ENCODE measurements at places on chromosomes 11 and 22.
A peak's percentile ranks its signal among the peaks of the same experiment; 100 is the strongest.

GRCh38 chr11:16011396-16011795, 344.9 kb downstream of the SOX6 start:
- no peak for DNase-seq

GRCh38 chr11:135023499-135023898, 611.5 kb upstream of the B3GAT1 start:
- DNase-seq: no peak

- peak; percentile 94 for DNase-seq
Observed at GRCh38 chr11:38553148-38553547, 1955.1 kb upstream of the RAG2 start.

DNA sequence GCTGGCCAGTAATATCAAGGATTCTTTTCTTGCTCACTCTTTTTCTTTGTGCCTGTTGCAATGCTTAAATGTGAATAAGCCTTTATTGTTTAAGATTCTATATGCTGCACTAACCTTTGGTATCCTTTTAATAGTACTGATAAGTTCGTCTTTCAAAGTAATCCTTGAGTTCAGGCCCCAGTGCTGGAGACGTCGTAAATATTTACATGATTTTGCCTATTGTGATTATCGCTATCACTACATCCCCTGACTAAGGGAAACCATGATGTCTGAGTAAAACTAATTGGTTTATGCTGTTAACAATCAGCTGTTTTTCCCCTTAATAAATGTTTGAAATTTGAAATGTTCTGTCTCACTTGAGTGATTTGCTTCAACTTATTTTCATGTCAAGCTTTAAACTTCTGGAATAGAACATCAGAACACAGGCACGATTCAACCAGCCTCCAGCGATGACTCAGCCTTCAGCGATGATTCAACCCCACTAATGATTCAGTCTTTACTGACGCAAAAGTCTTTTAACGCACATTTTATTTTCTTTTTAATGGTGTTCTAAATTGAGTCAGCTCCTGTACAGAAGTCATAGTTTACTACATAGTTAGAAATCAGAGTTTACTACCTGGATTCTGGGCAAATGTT, 3.9 kb downstream of the HTATIP2 start:
- peak; percentile 49 for DNase-seq

DNA sequence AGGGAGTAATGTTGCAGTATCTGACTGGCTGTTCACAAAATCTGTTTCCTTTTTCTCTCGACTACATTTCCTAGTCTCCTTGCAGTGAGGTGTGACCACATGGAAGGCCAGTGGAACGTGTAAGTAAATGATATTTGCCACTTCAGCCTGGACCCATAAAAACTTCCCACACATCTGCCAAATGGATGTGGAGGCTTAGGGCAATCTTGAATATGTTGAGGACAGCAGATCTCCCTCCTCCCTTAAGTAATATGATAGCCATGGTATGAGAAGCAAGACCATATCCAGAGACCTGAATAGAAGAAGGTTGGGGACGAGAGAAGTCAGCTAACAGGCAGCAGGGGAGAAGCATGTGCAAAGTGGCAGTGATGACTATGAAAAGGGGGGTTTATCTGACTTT, 33.0 kb upstream of the C11orf87 start:
- no peak for DNase-seq

GRCh38 chr11:34680918-34681586, 60.2 kb downstream of the EHF start:
- DNase-seq: no peak

GRCh38 chr11:79167510-79168188, 273.2 kb downstream of the TENM4 start:
- no peak for DNase-seq

DNA sequence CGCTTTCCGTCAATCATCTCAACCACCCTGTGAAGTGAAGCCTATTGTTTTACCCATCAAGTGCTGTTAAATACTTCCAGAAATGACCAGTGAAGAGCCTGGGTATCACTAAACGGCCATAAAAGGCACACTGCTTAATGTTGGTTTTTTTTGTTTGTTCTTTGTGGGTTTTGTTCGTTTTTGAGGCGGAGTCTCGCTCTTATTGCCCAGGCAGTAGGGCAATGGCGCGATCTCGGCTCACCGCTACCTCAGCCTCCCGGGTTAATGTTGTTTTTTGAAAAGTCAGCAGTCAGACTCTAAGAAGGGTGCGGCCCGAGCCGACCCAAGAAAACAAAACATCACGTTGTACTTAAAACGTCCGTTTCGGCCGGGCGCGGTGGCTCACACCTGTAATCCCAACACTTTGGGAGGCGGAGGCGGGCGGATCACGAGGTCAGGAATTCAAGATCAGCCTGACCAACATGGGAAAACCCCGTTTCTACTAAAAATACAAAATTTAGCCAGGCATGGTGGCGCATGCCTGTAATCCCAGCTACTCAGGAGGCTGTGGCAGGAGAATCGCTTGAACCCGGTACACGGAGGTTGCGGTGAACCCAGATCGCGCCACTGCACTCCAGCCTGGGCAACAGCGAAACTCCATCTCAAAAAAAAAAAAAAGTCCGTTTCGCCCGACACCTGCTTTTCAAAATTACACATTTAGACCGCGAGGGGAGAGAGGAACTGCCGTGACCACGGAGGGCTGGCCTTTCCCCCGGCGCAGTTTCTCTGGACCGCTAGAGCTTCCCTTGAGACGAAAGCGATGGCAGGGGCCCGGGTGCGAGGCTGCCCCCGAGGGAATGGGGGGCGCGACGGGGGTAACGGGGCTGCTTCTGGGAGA, 714 bp downstream of the CD59 start:
- DNase-seq: no peak

- DNase-seq: no peak
Observed at GRCh38 chr11:86678823-86679222, 6.4 kb upstream of the ME3 start.

GRCh38 chr11:1064167-1064566, 10.5 kb upstream of the MUC2 start:
- no peak for DNase-seq

- no peak for DNase-seq
Observed at GRCh38 chr11:45534132-45534531, 131.3 kb downstream of the CHST1 start.

DNA sequence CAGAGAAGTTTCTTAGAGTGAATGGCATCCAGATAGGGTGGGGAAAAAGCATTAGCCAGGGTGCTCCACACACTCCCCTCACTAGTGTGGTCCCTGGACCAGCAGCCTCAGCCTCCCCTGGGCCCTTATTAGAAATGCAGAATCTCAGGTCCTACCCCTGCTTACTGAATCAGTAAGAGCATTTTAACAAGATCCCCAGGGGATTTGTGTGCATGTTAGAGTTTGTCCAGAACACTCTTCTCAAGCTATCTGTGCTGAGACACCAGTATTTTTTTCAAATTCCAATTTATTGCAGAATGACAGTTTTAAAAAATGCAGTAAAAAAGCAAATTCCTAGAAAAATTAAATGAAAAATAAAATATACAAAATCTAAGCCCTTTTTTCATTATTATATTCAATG, 123.1 kb downstream of the MIAT start:
- no peak for DNase-seq

GRCh38 chr11:11558826-11559225, 63.0 kb downstream of the GALNT18 start:
- no peak for DNase-seq

DNA sequence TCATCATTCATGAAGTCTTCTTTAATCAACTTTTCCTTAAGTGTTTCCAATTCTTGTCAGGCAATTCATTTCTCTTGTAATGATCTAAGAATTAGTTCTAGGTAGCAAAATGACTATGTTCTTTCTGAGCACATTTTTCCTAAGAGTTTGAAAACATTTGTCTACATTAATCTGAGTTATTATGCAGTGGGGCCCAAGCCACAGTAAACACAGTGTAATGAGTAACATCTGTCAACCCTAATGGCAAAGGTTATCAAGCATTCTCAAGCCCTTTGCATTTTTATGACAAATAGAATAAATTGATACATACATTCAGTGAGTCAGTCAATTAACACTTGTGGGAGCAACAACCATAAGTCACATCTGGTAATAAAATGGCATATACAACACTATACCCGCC, 106.7 kb upstream of the ZC3H12C start:
- DNase-seq: no peak

- no peak for DNase-seq
Observed at GRCh38 chr11:116502641-116503061, 270.1 kb downstream of the BUD13 start.

DNA sequence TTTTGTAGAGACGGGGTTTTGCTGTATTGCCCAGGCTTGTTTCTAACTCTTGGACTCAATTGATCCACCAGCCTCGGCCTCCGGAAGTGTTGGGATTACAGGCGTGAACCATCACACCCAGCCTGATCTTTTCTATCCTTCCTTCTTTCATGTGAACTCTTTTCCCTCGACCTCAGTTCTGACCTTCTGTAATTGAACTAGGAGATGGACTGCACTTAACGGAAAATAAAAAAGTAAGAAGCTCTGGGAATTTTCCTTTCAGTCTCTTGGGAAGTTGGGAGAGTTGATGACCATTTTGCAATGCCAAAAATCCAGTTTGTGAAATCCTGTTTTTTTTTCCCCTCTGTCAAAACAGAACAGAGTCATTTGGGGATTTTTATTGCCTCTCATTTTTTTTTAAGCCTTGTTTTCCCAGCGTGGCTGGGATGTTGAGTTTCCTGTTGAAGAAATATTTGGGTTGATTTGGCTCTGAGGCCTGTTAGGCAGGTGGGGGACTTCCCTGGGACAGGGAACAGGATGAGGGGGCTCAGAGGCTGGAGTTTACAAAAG, 26.9 kb upstream of the CYB5R3 start:
- no peak for DNase-seq

- no peak for DNase-seq
Observed at GRCh38 chr11:18050848-18051247, 4.8 kb upstream of the TPH1 start.

- DNase-seq: no peak
Observed at GRCh38 chr22:45627489-45628233, 44.0 kb upstream of the ATXN10 start.

GRCh38 chr22:44538051-44538450, 40.0 kb upstream of the RTL6 start:
- DNase-seq: no peak

DNA sequence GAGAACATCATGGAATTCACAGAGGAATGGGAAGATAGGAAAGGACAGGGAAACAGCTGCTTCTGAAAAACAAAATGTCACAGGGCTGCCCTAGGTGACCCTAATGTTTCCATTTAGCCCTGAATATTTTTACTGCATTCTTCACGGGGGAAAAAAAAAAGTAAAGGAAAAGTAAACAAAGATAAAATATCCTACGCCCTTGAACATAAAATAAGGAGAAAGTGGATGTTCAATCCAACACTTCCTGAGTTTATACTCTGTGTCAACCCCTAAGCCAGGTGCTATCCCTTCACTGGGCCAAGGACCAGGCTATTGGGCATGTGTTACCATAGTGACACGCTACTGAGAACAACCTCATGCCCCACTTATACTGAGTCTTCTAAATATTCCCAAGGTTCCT, 84.7 kb downstream of the FAM76B start:
- DNase-seq: no peak

DNA sequence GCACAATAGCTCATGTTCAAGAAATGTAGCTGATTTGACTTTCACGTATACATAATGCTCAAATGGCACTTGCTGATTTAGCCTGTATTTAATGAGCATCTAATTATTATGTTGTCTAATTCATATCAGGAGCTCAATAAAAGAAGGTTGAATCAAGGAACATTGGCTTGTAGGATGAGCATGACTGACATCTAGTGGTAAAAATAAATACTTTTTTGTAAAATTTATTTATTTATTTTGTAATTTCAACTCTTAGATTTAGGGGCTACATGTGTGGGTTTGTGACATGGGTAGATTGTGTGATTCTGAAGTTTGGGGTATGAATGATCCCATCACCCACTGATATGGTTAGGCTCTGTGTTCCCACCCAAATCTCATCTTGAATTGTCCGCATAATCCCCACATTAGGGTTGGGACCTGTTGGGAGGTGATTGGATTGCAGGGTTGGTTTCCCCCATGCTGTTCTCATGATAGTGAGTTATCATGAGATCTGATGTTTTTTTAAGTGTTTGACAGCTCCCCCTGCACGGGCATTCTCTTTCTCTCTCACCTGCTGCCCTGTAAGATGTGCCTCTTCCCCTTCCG, 1.7 kb upstream of the OR52E5 start:
- peak; percentile 6 for DNase-seq

- DNase-seq: no peak
Observed at GRCh38 chr11:67082071-67082791, 25.6 kb downstream of the RHOD start.

DNA sequence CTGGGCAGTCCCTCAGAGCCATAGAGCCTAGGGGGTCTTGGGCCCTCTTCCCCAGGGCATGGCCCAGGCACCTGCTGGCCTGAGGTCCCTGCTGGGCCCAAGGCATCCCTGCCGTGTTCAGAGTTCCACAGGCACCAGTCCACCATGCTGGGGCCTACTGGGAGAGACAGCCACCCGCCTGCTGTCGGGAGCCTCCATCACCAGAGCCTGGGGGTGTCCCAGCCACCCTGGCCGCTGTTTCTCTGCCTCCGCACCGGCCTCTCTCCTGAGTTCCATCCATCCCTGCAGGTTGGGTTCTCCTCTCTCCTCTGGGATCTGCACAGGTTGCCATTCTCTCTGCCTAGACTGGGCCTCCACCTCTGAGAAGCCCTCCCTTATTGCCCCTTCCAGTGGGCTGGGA, 68.6 kb downstream of the KCNQ1 start:
- no peak for DNase-seq

GRCh38 chr11:119806064-119806915, 77.3 kb upstream of the NECTIN1 start:
- DNase-seq: no peak

- peak; percentile 34 for DNase-seq
Observed at GRCh38 chr11:56624661-56625110, 10.0 kb upstream of the OR5M1 start.

- no peak for DNase-seq
Observed at GRCh38 chr11:102393272-102393730, 46.3 kb downstream of the BIRC2 start.

DNA sequence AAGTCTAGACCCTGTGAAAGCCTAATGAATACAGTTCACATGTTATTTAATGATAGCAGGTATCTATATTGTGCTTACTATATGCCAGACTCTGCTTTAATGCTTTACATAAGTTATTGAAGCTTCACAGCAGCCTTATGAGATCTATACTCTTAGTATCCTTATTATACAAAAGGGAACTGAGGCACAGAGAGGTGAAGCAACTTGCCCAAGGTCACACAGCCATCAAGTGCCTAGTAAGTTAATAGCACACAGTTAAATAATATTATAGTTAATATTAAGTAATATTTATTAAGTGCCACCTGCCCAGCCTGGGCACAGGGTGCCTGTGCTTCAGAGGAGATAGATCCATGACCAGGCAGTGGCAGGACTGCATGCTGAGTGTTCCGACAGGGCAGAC, 78.1 kb downstream of the TP53I11 start:
- no peak for DNase-seq

- no peak for DNase-seq
Observed at GRCh38 chr11:103076361-103076760, 15.6 kb downstream of the DCUN1D5 start.

DNA sequence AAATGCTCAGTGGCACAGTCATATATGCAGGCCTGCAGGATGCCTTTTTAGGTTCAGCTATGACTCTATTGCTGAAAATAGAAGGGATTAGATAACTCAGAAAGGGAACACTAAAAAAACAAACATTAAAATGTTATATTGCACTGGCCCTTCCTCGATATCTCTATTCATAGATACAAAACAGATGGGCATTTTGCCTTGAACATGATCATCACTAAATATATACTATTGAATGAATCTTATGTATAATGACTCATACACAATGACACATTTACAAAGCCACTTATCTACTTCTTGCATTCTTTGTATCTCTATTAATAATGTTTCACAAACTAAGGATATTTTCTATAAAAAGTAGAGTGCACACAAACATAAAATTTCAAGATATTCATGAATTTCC, 2352.8 kb upstream of the RAG2 start:
- no peak for DNase-seq

GRCh38 chr11:87889126-87889525, 286.1 kb downstream of the RAB38 start:
- no peak for DNase-seq

All from NCI-H446 treated with DMSO at 0.1 percent for 48 hours (cell line).